ENCODE measurements at places on chromosomes 3 and 15.

- no peak for DNase-seq
These were observed 5.9 kb upstream of the POLG start for GRCh38 chr15:89340573-89340972.

DNA sequence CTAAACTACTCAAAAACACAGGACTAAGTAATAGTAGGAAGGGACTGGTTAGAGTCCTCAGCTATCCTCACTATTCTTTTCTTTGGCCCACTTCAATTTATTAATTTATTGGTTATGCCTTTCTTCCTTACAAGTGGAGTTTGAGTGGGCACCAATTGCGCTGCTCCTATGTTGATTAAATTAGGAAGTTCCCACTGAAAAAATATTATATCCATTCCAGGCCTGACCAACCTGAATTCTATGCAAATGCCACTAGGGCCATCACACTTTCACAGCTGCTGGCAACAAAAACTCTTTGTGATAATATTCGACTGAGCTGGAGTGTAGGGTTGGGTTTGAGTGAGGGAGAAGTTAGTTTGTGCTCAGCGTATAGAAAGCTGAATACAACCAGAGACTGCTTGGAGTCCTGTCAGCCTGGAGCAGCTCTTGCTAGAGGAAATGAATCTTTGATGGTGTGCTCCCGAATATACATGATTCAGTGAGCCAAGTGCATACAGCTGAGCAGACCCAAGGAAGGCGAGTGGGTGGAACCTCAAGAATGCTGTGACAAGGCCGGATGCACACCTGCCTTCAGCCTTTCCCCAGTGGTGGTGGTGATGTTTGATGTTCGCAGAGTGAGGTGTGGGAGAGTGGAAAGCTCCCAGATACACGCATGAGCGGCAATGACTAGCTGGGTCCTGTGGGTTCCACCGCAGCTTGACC is 1.5 kb downstream of the ARHGEF3 start:
- DNase-seq: peak; percentile 65

- no peak for DNase-seq
These were observed 11.9 kb upstream of the SH3GL3 start for GRCh38 chr15:83435202-83435601.

GRCh38 chr3:120472121-120472844 is 21.5 kb upstream of the FSTL1 start:
- no peak for DNase-seq
